ENCODE measurements at places on chromosomes 4 and X.

DNA sequence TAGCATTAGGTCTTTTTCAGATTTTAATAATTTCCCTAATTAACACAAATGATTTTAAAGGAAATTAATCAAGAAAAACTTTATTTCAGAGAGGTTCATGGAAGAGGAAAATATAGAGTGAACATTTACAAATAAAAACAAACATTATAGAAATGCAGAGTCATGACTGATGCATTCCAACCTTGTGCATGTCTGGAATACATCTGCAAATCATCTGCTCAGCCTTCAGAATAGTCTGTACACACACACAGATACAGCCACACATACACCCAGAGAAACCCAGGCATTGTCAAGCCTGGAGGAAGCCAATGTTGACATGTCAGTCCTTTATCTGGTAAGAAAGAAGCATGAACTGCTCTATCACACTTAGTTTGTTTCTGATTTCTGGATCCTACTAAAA lies 61.3 kb upstream of the NFKB1 start:
- DNase-seq = no peak

- DNase-seq = no peak
Observed at GRCh38 chr4:21011106-21011505, 310.8 kb downstream of the PACRGL start.

DNA sequence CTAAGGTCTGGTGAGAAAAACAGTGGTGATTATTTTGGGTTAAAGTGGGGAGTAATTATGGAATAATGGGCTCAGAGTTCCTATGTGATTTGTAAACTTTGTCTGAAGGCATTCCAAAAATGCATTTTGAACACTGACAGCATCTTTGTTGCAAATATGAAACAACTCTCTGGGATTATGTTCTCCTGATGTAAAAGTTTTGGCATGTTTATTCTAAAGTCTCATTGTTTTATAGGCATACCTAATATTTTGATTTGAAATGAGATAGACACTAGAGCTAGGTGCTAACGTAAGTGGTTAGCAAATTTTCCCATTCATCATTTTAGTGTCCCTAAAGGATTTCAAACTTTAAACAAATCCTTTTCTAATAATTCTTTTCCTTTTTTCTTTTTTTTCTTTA lies 140.9 kb upstream of the ANXA3 start:
- DNase-seq = no peak

DNA sequence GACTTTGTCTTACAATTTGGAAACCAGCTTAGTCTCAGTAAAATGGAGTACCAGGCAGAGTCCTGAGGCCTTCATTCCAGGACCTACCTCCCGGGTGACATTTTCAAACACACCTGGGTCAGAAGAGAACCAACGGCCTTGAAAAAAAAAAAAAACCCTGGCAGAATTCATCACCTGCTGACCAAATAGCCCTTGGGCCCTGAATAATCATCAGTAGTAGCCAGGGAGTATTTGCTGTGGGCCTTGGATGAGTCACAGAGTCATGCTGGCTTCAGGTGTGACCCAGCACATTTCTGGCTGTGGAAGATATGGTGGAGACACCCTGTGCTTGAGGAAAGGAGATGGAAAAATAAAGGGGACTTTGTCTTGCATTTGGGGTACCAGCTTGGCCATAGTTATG lies 92.2 kb downstream of the LPAR4 start:
- no peak for DNase-seq

DNA sequence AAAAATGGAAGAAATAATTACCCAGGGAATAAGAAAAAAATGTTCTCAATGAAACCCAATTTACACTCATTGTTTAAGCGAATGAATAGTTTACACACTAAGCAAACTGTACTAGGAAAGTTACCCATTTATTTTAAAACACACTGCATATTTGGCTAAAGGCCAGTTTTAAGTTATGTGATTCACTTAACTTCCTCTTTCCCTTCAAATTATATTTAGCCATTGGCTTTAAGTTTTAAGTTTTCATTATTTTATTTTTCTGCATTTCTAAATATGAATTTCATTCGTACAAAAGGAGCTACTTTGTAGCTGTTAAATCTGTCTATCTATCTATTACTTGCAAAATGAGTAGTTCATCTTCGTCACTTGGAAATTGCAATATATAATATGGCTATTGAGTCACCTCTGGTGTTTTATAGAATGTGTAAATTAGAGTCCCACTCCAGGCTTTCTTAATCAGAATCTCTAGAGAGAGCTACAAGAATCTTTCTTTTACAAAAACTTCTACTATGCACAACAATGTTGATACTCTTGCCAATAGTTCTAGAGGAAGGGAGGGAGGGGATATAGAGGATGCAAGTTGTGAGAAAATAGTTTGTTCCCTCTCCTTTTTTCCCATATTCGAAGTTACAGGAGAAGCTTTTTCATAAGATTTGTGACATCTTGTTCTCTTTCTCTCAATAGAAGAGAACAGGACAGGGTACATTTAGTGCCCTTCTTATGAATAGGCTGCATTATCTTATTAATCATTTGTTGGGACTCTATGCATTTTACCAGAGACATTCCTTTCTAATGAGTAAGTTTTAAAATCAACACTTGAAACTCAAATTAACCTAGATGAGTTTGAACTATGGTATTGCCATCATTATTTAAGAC lies 41.8 kb downstream of the SULT1B1 start:
- DNase-seq = no peak

DNA sequence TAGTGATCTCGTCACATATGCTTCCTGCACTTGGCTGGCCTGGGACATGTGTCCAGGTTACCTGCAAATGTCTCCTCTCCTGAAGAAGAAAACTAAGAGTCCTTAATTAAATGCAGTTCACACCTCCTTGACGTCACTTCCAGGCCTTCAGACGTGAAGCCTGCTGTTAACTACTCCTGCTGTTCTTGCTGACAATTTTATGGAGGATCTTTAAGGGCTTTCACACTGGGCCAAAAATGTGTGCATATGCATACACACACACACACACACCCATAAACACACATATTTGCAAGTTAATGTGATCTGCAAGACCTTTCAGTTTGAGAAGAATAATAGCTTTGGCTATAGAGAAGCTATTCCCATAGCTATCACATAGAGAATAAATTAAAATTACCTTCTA lies 267.9 kb downstream of the AFF2 start:
- no peak for DNase-seq

- no peak for DNase-seq
Observed at GRCh38 chr4:142293536-142293935, 552.6 kb downstream of the INPP4B start.

DNA sequence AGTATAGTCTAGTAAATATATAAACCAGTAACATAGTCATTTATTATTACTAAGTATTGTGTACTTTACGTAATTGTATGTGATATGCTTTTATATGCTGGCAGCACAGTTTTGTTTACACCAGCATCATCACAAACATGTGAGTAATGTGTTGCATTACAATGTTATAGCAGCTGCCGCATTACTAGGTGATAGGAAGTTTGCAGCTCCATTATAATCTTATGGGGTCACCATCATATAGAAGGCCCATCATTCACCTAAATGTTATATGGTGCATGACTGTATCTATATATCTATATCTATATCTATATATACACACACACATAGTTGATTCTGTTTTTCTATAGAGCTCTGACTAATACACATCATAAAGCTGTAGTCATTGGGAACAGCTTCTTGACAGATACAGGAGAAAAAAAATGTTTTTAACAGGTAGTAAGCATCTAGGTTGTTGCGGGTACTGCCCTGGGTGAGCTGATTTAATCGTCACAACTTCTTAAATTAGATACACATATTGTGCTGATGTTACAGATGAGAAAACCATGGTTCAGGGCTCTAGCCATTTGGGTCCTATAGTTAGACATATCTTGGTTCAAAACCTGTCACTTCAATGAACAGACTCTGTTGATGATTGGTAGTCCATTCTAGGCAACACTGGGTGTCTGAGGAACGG lies 77.9 kb downstream of the CLNK start:
- no peak for DNase-seq

Data from HuH-7.5 (cell line).